ENCODE measurements at places on chromosomes 2 and 18.

DNA sequence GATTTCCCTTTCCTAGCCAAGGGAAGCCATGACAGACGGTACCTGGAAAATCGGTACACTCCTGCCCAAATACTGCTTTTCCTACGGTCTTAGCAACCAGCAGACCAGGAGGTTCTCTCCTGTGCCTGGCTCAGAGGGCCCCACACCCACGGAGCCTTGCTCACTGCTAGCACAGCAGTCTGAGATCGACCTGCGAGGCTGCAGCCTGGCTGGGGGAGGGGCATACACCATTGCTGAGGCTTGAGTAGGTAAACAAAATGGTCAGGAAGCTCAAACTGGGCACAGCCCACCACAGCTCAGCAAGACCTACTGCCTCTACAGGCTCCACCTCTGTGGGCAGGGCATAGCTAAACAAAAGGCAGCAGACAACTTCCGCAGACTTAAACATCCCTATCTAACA, 6.8 kb upstream of the CD207 start:
- no peak for DNase-seq

GRCh38 chr2:33258387-33258786, 218.1 kb upstream of the RASGRP3 start:
- no peak for DNase-seq

- DNase-seq, result no peak
Observed at GRCh38 chr2:147165697-147166382, 679.0 kb upstream of the ACVR2A start.

DNA sequence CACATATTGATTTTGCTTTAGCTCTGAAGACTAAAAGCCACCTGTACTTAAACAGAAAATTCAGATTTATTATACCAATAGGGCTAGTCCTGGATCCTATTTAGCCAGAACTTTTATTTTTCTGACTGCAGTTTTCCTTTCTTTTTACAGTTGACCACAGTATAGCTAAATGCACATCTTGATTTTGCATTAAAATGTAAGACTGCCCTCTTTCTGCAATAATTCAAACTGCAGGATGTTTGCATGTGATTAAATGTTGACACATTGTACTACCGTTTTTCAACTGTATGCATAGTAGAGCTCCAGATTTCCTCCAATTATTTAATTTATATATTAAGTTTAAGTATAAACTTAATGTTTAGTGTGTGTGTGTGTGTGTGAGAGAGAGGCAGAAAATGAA, 1262.9 kb downstream of the SUCLG1 start:
- DNase-seq, result no peak

DNA sequence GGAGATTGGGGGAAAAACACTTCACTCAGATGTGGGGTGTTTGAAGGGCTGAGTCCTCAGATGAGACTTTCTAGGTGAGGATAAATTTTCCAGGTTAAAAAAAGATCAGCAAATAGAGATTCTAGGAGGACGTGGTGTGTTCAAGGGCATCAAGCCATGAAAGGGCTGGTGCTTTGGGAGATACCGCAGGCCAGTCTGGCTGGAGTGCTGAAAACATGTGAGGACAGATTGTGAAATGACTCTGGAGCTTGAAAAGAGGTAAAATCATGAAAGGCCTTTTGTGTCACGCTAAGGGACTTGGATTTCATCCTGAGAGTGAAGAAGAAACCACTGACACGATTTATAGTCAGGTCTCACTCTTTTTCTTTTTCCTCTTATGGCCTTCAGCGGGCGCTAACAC, 320.5 kb downstream of the DPP10 start:
- DNase-seq, result no peak

- DNase-seq, result no peak
Observed at GRCh38 chr2:48511849-48512470, 18.0 kb upstream of the STON1 start.

- no peak for DNase-seq
Observed at GRCh38 chr2:96369186-96369585, 33.6 kb downstream of the NCAPH start.

GRCh38 chr2:72116081-72116533, 31.6 kb downstream of the CYP26B1 start:
- no peak for DNase-seq

DNA sequence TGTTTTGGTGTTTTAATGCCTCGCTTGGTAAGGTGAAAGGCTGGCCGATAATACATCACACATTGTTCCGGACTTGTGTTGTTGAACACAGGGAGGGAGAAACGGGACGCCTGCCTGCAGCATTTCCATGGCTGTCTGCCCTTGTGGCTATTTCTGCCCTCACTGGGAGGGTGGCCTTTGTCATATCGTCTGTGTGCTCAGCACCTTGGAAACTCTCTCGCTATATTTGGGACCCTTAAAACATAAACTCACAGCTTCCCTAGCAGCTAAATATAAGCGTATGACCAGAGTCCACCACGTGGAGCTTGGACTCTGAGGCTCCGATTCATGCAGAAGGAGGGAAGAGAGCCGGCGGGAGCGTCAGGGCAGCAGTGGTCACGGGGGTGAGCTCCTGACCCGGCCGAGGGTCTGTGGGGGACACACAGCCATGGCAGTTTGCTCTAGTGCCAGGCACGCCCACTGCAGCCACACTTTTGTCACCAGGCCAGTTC, 111.7 kb downstream of the SH3BP4 start:
- no peak for DNase-seq

GRCh38 chr2:59756150-59756549, 797.3 kb downstream of the BCL11A start:
- DNase-seq, result no peak

DNA sequence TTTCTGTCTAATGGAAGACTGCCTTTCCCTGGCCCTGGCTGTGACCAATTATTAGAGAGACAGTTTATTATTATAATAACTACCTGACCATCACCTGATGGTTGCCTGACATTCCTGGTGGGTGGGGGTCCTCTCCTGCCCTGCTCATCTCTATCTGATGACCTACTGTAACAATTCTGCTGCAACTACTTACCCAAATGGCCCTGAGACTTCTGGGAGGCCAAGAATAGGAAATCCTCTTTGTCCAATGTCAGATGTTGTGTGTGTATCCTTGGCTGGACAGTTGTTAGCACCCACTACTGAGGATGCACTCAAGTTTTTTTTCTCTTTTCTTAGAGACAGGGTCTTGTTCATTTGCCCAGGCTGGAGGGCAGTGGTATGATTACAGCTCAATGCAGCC, 110.3 kb downstream of the DDX1 start:
- no peak for DNase-seq

DNA sequence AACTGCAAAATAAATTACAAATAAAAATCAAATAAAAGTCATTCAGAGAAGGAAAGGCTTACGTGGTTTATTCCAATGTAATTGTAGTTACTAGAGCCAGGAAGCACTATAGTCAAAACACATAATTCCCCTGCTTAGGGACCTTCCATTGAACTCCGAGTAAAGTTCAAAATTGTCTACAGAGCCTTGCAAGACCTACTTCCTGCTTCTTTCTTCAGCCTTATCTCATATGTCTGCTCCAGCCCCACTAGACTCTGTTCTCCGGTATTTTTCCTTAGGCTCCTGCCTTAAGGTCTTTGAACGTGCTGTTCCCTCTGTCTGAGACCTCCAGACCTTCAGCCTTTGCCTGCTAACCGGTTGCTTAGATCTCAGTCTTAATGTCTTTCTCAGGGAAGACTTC, 104.3 kb downstream of the ARL6IP6 start:
- no peak for DNase-seq

DNA sequence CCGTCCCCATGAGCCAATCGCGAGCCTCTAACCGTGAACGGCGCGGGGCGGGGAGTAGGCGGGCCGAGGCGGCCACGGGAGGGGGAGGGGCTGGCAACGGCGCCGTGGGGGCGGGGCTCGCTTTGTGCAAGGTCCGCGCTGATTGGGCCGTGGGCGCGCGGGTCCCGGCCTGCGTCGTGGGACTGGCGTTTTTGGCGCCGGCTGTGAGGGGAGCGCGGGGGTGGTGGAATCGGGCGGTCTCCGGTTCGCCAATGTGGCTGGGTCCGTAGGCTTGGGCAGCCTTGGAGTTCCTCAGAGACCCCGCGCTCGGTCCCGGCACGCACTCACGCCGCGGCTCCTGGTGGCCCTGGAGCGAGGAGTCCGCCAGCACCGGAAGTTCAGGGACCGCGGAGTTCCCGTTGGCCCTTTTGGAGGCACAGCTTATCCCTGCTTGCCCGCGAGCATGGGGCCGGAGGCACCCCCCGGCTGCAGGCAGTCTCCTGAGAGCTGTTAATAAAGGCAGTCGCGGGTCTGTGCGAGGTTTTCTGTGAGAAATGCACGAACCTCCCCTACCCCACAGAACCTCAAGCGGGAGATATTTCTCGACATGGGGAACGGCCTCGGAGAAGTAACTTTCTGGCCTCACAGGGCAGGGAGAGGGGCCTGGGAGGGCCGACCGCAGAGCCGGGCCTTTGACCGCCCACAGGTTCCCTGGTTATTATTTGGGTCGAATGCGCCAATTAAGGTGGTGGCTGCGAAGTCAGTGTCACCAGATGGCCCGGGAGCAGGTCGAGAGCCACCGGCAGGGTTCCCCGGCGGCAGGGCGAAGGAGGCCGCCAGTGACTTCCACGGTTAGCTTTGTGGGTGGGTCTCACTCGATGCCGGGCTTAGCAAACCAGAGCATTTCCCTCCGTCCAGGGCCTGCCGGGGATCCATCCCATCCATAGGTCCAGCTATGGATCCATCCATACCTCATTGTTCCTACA, 574 bp upstream of the NCL start:
- DNase-seq, result peak; percentile 99

GRCh38 chr2:2025803-2026202, 281.5 kb upstream of the PXDN start:
- DNase-seq, result no peak

GRCh38 chr2:11533278-11534070, at the start of gene GREB1:
Gene GREB1 (plus strand): TSS chr2:11534045. CDS start chr2:11556615, 22,570 bp downstream.
- DNase-seq, result no peak

All from GM12865 (cell line).